ENCODE measurements at places on chromosomes 5 and 9. TPM values are rescaled to one million over a fixed set of nuclear protein-coding genes. Genes with fewer than 3 reads are reported as not detected.

DNA sequence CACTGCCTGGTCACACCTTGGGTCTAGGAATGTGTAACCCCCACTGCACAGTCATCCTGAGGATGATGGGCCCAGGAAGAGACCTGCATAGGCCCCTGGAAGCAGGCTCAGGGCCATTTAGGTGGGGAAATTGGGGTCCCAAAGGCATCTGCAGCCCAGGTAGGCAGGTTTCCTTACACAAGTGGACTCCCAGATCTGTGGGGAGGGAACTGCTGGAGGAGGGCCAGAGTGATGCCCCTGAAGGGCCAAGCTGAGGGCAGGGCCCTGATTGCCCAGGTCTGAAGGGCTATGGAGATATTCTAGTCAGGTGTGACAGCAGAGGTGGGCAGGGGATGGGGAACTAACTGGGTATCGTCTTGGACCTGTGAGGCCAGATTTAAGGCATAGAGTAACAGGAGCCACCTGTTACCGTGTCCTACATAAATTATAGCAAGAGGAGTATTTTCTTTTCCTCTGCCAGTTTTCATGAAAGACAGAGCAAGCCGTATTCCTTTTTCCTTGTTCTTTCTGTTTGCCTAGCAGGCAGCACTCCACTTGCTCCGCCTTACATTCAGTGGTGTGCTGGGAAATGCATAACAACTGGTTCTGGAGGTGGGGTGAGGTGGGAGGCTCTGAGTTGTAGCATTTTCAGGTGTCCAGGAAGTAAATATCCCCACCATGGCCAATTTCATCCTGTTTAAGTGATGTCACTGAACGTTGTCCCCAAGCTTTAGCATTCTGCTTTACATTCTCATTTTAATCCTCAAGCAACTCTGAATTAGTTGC is 41.3 kb downstream of the PPARGC1B start:
- no peaks in the 10 kb centered on the region for H3K36me3 ChIP-seq

DNA sequence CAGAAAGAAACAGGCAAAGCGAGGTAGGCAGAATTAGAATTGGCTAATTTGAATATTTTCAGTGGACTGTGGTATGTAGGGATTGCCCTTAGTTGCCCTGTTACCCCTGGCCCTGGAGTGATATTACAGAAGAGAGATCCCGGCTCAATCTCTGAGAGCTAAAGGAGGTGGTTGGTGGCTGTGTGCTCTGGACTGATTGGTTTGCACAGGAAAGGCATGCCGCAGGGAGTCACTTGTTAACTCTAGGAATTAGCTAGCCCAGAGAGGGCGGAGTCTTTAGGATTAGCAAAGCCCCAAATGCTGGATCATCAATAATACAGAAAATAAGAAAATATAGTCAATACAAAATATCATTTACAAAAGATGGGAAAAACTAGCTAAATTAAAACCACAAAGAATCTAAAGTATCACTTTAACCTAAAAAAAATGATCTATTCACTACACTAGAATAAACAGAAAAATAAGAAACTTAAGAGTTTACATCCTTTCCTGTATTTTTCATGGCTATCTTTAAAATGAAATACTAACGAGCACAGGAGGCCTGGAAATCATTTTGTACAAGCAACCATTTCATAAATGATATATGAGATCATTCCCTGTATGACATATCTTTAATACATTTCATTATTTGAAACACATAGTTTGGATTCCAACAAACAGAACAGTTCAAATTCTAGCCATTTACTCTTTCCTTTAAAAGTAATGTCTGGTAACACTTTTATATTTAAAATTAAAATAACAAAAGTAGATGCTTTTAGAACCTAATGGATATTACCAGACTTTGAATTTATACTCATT is 71.1 kb downstream of the GNAQ start:
- H3K36me3 ChIP-seq: no peaks in the 10 kb centered on the region
- H3K27me3 ChIP-seq: no peaks in the 10 kb centered on the region
- peaks cover 32% of the 10 kb centered on the region for H3K4me1 ChIP-seq
- DNase-seq: no peak

GRCh38 chr5:177175336-177175735 is 41.8 kb downstream of the NSD1 start:
- H3K27ac ChIP-seq: no peak overlapping the region
- H3K27me3 ChIP-seq: no peaks in the 10 kb centered on the region
- H3K4me3 ChIP-seq: no peak overlapping the region
- H3K4me1 ChIP-seq: no peaks in the 10 kb centered on the region
- no peak for DNase-seq

GRCh38 chr9:32776201-32776600 is 7.1 kb upstream of the TMEM215 start:
- no peaks in the 10 kb centered on the region for H3K36me3 ChIP-seq
- DNase-seq: no peak
- no peak overlapping the region for H3K4me3 ChIP-seq

- no peak for DNase-seq
- no peak overlapping the region for H3K27ac ChIP-seq
- no peaks in the 10 kb centered on the region for H3K27me3 ChIP-seq
- peaks cover 3% of the 10 kb centered on the region for H3K36me3 ChIP-seq
Observed at GRCh38 chr5:93461756-93462155, 119.3 kb downstream of the NR2F1-AS1 start.

GRCh38 chr5:176675676-176676360 is 28.5 kb downstream of the TSPAN17 start:
- H3K4me1 ChIP-seq: peaks cover 10% of the 10 kb centered on the region
- DNase-seq: peak; percentile 86
- H3K4me3 ChIP-seq: no peak overlapping the region

SCGB3A2 gene
- not detected for total RNA-seq
